NCI-H1105 (cell line): ENCODE measurements at places on chromosomes 5 and 9.

DNA sequence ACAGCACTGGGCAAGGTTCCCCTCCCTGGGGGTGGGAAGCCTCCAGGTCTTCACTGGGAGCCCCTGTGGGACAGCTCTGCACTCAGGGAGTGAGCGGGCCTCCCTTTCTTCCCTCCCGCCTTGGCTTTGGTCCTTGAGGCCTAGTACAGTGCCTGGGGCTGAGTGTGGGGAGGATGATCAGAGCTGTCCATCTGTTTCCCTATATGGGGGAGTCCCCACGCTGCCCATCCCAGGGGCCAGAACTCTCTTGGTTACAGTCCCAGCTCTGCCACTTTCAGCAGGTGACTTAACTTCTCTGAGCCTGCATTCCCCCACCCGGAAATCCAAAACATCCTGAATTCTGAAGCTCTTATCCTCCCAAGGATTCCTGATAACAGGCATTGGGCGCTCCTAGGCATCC, 42.6 kb downstream of the DAB2IP start:
- DNase-seq = no peak

DNA sequence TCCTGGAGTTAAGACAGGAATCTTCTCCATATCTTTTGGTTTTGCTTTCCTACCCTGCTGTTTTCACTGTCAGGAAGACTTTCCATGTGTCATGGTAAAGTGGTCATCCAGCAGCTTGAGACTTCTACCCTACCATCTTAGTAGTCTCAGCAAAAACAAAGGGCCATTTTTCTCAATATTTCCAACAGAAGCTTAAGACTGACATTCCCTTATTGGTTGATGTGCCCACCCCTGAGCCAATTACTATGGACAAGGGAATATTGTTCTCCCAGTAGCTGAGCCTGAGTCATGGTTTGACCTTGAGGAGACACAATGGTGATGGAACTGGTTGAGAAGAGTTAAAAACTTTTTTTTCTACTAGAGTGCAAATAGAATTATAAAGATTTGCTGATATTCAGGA, 105.6 kb downstream of the CSNK1G3 start:
- DNase-seq = no peak

DNA sequence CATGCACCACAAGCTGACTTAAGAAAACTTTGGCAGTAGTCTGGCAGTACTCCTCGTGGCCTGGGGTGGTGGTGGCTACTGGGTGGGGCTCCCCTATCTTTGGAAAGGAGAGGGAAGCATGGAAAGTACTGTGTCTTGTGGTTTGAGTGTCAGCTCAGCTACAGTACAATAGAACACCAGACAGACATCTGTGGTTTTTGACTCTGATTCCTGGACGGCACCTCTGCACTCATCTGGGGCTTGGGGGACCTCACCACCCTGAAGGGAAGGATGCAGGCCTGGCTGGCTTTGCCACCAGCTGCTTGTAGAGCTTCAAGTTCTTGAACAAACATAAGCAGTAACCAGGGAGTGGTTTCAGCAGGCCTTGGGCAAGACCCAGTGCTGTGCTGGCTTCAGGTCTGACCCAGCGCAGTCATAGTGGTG, 40.6 kb downstream of the TNFSF8 start:
- DNase-seq = no peak

DNA sequence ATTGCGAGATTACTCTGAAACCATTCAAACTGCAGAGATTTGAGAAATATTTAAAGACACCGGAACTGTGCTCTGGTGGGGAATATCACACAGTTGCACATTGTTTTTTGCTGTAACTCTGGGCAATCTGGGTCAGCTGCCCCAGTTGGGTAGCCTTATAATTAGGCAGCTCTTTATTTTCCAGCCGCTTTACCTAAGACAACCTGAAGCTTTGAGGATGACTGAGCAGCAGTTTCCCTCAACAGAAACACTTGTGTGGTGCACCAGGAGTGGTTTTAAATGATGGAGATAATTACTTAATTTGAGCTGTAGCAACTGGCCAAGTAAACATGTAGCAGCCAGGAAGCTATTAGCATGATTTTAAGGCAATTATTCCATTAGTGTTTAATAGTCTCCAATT, 2.9 kb downstream of the PLCXD3 start:
- peak; percentile 58 for DNase-seq

GRCh38 chr5:154895606-154896561, 37.5 kb downstream of the CNOT8 start:
- no peak for DNase-seq

DNA sequence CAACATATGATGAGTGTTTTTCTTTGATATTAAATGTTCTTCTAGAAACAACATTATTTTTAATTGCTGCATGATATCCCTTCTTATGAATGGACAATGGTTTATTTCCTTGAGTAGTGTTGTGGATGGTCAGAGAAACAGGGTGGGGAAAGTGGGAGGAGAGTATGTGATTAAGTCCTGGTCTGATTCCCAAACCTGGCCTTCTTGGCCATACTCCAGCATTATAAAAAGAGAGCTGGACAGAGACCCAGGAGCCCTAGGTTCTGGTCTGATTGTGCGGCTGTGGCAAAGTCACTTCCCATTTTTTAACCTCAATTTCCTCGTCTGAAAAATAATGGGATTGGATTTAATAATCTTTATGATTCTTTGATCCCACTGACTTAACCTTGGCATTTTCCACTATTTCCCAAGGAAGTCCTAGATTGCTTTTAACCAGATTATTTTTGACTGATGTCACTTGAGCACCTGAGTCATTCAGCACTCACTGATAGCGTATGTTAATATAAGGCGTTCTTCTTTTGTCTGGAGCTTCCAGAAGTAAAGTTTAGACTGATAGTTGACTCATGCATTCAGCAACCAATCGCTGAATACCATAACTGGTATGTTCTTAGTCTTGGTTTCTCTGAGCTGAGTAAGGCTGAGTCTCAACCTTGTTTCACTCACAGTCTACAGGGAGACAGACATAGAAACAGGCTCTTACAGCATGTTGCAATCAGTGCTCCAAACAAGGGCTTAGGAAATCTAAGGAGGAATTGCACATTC, 26.2 kb downstream of the OSMR start:
- DNase-seq = no peak

DNA sequence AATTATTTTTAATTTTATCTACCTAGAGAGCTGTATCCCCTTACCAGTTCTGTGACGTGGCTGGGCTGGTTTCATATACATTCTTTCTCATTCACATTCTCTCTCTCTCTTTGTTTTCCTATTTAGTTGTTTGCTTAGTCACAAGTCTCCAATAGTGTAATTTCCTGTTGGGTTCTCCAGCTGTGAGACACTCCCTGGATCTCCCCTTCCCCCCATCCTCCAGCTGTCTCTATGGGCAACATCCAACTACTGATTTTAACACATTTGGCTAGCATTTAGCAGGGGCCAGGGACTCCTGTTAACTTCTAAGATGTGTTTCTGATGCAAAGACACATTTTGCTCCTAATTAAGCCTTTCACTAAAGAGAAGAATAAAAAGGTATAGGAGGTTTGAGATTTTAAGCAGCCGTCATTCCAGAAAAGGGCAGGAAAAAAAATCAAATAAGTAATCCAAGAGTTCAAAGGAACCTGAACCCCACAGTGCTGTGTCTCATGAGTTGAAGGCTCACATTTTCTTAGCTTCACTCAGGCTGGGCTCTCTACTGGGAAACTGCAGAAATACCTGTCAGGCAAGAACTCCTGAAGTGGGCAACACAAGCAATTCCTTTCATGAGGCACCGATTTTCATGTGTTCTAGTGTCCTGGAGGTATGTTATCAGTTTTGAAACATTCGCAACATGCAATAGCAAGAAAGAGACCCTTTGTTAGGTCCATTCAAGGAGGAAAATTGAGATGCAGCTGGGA, 198.7 kb upstream of the C9orf72 start:
- DNase-seq = peak; percentile 43

DNA sequence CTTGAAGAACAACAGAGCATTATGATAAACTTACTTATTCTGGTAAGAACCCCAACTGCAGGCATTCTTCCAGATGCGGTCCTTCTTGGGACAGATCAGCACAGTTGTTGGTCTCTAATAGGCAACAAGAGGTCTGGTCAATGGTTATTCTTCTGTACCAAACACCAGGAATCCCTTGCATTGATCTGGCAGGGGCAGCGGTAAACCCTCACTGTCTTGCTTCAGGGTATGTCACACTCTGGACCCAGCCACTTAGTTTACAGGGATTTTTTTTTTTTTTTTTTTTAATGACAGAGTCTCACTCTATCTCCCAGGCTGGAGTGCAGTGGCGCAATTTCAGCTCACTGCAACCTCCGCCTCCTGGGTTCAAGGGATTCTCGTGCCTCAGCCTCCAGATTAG, 1.3 kb upstream of the FAM193B start:
- DNase-seq = no peak

GRCh38 chr9:8825585-8826147, 1026.1 kb upstream of the DMAC1 start:
- no peak for DNase-seq

DNA sequence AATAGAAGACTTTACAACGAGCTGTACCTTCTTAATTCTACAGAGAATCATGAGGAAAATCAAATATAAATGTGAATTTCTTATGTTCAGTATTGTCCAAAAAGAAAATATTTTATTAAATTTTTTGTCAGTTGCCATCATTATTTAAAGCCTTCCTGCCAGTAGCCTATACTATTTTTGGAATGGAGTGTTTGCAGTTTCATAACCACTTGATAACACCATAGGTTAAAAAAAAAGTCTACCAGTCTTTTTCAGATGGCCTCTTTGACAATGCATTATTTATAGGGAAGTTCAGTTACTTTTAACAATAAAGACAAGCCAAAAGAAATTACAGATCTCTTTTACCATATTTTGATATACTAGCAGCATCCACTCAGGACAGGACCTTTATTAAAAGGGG, 80.3 kb upstream of the CCDC152 start:
- DNase-seq = no peak

- no peak for DNase-seq
Measured at GRCh38 chr9:91766315-91767069, 183.5 kb downstream of the ROR2 start.

DNA sequence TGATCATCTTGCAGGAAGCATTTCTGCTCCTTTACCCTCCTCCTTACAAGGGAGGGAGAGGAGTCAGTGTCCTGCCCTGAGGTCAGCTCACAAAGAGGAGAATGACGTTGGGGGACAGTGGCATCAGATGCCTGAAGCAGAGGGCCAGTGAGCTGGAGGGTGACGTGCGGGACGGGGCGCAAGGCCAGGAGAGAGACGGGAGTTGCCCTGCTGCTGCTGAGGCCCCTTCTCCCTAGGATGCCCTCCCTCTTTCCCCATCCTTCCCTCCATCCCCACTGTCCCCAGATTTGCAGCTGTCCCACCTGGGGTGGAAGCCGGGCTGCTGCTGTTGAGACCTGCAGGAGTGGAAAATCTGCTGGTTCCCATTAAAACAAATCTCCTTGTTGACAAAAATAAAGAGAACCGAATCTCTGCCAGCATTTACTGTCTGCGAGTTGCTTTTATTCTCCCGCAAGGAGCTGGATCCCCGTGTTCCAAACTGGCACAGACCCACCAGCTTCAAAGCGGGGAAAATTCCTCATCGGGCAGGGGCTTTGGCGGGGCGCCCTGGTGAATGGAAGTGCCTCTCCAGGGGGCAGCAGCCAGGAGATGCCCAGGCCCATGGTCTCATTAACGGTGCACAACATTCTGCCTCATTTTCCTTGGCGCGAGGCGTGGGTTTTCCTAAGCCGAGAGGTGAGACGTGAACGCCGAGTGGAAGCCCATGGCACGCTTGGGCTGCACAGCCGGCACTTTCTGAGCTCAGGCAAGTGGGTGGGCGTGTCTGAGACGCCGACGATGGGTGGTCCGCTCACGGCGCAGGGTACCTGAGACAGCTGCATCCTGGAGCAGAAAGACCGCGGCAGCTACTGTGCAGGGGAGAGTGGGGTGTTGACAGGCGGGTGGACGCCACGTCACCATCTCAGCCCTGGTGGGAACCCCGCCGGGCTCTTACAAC, 13.9 kb upstream of the COL5A1 start:
- DNase-seq = no peak

GRCh38 chr9:72149231-72149975, at the start of gene GDA:
TSS of gene GDA (plus strand) at chr9:72149440. CDS start at chr9:72149560, 120 bp downstream.
- DNase-seq = no peak

- DNase-seq = no peak
Measured at GRCh38 chr5:180484813-180485212, 9.4 kb upstream of the CNOT6 start.

DNA sequence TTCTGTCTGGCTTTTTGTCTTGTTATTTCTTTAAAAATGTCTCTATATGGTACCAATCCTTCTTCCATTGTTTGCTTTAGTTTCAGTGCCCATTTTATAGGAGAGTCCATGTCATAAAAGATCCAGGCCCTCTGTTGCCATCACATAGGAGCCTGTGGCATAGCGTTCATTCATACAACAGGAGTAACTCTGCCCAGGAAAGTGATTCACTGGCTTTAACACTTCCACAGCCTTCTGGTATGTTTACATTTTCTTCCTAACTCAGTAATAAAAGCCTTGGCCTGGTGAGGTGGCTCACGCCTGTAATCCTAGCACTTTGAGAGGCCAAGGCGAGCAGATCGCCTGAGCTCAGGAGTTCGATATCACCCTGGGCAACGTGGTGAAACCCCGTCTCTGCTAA, 519.3 kb upstream of the PTGER4 start:
- no peak for DNase-seq

- DNase-seq = no peak
Measured at GRCh38 chr9:125180876-125181275, 8.7 kb downstream of the PPP6C start.

DNA sequence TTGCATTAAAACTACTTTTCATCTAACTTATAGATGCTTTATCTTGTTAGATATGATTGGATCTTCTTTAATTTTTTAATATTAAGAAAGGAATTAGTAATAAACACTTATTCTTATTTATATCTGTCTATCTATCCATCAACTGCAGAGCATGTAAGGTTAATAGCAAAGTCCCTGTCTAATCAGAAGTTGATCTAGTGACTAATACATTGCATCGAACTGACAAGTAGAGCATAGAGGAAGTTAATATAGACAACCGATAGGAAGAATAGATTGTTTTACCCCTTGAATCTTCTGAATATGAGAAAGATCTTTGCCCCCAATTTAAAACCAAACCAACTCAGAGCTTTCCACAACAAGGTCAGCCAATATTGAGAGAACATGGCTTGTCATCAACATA, 862.0 kb upstream of the CDH6 start:
- DNase-seq = no peak

GRCh38 chr5:68459093-68459809, 243.7 kb downstream of the PIK3R1 start:
- DNase-seq = no peak

GRCh38 chr5:110752953-110753352, 14.1 kb downstream of the SLC25A46 start:
- DNase-seq = no peak

DNA sequence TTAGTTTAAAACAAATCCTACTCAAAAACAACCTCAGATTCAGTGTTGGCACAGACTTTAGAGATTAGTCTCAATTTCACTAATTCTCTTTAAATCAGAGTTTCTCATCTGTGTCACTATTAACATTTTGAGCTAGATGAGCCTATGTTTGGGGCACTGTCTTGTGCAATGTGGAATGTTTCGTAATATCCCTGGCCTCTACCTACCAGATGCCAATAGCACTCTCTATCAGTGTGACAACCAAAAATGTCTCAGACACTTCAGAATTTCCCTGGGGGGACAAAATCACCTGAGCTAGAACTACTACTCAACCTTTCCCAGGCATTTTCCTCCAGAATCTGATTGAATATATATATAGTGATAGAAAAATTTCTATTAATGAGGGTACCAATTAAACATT, 465.2 kb upstream of the RGMB start:
- no peak for DNase-seq

- DNase-seq = no peak
Measured at GRCh38 chr9:111937781-111938426, 41.3 kb downstream of the UGCG start.
